ENCODE measurements at places on chromosomes 3 and 15.

DNA sequence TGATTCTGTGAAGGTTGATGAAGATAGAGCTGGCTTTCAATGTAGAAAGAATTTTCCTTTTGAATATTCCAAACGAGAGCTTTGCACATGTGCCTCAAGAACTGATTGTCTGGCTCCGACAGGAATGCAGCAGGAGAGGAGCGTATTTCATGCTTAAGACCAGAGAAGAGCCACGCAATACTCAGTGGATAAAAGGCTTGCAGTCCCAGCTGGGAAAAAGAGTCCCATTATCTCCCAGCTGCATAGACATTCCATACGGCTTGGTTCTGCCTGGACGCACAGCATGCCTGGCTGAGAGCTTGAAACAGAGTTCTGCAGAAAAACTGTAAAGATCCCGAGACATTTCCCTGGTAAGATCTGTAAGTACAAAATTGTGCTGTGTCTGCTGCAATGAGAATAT lies at the start of gene CNTN6:
Gene CNTN6, plus strand, starts transcription at position 254 of the 400 bp plus-strand sequence. CDS start 54,985 bp downstream, outside the sequence.
- DNase-seq = no peak

DNA sequence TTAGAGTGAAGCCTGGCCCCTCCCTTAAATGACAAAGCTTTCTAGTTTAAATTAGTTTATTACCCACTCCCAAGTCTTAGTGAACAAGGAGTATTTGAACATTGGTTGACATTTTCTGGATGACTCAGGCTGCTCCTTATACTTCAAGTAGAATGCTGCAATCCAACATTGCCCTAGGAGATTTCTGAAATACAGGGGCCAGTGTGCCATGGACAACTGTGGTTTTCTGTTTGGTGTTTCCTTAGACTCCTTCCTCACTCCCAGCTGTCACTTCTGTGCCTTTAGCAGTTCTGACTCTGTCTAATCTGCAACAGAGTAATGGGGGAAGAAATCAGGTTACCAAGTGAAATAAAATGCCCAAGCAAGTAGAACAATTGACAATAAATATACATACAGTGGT lies 116.1 kb upstream of the P2RY1 start:
- no peak for DNase-seq

GRCh38 chr15:58517682-58518525 lies 86.1 kb downstream of the LIPC start:
- no peak for DNase-seq

DNA sequence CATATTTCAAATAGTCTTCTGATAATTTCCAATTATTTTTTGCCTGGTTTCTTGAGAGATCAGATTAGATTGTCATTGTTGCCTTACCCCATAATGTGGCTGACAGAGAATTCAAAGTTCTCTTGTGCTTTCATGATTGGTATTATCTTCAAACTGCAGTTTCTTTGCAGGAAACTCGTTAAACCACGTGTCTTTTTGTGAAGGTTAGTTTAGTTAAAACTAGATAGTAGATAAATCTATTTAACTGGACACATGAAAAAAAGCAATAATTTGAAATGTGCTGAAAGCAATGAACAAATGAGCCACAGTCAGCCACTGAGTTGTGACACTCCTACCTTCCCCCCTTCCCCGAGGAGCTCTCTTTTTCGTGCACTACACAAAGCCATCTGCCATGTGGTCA lies 327.5 kb upstream of the UMPS start:
- DNase-seq = no peak

GRCh38 chr3:15654891-15655290 lies 53.3 kb downstream of the BTD start:
- no peak for DNase-seq

- DNase-seq = no peak
Measured at GRCh38 chr3:50825841-50826240, 151.1 kb downstream of the DOCK3 start.

All from NCI-H1105 (cell line).